ENCODE measurements at places on chromosomes 5 and 9. TPM values are rescaled to one million over a fixed set of nuclear protein-coding genes. Genes with fewer than 3 reads are reported as not detected.

The CDX1 gene
- not detected for total RNA-seq

DNA sequence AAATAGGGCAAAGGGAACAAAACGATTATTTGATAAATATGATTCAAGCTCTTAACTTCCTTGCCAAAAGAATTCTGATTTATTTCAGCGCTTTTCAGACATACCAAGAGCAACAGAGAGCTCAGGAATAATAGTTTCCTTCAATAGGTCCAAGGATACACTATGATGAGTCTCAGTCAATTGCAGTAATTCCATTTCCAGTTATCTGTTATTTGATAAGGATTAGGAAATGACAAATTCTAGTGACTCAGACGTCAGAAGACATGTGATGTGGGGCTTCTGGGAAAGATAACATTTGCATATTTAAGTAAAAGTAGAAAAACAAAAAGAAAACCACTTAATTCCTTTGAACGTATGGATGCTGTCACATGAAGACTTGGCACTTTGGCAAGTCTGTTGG lies 1250.8 kb upstream of the CDH18 start:
- DNase-seq, result no peak

The TERT gene
- total RNA-seq, result not detected

DNA sequence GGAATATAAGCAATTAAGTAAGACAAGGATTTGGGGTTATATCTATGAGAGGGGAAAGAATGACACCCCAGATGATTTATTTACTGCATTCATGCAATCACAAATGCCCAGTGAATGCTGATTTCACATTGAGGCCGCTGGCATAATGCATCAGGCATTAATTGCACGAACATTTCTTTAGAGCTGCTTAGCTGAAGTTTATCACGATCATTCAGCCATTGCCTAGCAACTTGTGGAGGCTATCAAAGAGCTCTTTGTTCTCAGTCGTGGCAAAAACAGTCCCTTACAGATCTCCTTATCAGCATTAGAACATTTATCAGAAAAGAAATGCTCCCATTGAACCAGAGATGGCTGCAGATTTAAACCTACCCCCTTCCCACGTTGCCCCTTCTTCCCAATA lies 88.7 kb upstream of the PRRC1 start:
- no peak for DNase-seq

GRCh38 chr5:134140530-134141201 lies 26.2 kb downstream of the TCF7 start:
- DNase-seq, result peak; percentile 59

The LAMC3 gene
- 0.20 TPM for total RNA-seq

The CDKN2B-AS1 gene
- 0.46 TPM for total RNA-seq

GRCh38 chr5:81901586-81901985 lies 70.2 kb upstream of the ATG10 start:
- DNase-seq, result no peak

DNA sequence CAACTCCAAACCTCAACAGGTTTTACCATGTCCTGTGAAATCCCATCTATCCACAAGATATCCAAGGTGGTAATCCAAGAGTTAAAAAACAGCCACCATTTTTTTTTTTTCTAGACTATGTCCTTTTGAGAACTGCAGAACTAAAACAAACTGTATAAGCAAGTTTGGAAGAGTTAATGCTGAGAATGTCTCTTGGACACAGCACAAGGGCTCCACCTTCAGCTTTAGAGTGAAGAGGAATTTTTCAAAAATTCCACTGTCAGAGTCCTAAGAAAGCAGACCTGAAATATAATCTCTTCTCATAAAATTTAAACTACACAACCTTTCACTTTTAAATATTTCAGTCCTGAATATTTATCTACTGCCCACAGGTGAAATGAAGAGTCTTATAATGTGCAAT lies 167.8 kb upstream of the CCNG1 start:
- DNase-seq, result no peak

- no peak for DNase-seq
Measured at GRCh38 chr5:139676951-139677735, 29.0 kb downstream of the CXXC5 start.

DNA sequence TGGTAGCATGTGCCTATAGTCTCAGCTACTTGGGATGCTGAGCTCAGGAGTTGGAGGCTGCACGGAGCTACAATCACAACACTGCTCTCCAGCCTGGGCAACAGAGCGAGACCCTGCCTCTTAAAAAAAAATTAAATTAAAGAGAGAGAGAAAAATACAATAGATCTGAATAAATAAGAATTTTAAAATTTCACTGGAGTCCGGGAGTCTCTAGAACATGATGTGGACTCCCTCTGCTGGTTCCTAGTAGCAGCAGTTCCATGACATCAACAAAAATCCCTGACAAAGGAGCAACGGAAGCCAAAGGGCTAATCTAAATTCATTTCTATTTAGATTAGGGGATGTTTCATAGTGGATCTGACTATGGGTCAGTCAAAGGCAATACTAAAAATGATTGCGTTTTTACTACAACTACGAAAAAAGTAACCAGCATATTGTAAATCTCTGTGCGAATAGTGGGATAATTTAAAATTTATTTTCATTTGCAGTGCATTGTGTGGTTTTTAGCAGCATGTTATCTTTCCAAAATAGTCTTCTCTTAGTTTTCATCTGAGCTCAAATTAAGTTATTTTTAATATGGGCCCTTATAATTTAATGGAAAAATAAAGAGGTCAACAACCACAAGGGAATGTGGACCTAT lies 6.7 kb downstream of the INIP start:
- no peak for DNase-seq

The DMRT3 gene
- total RNA-seq, result 0.36 TPM

- DNase-seq, result no peak
Measured at GRCh38 chr5:173974688-173975239, 14.2 kb upstream of the C5orf47 start.

DNA sequence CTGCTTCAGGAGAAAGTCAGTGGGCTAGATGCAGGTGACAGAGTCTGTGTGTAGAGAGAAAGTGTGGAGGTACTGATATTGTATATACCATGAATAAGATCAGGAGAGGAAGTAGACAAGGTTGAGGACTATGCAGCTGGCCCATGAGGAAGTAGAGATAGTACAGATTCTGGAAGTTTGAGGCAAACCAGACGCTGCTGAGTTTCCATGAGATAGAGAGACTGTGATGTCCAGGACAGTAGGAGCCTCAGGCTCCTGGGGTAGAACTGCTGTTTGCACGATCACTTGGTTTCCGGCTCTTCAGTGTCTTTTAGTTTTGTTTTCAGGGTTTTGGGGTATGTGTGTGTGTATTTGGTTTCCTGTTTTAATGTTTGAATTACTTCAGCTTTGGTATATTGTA lies 13.6 kb downstream of the OTULINL start:
- no peak for DNase-seq

The PCDHB10 gene
- 0.61 TPM for total RNA-seq

Measured in gastrocnemius medialis (tissue), 4 donors.